Thoracic aorta (tissue), 2 donors: ENCODE measurements at places on chromosomes 7 and 10. TPM values are rescaled to one million over a fixed set of nuclear protein-coding genes. Genes with fewer than 3 reads are reported as not detected.

SPDYE6 gene
- not detected for total RNA-seq

EFCAB10 gene
- total RNA-seq = not detected

LIMK1 gene
- total RNA-seq = 19.9 TPM

MRLN gene
- not detected for total RNA-seq

SLC26A5 gene
- total RNA-seq = not detected

ITGB8 gene
- 11.9 TPM for total RNA-seq

ADIRF gene
- total RNA-seq = 318 TPM

CTAGE4 gene
- 1.6 TPM for total RNA-seq

SLF2 gene
- 14.6 TPM for total RNA-seq

TAS2R4 gene
- total RNA-seq = 0.81 TPM

NRG3 gene
- 0.41 TPM for total RNA-seq

CABCOCO1 gene
- not detected for total RNA-seq

ASCC1 gene
- 30.3 TPM for total RNA-seq

LOXL4 gene
- total RNA-seq = 24.5 TPM

ITIH5 gene
- total RNA-seq = 15.9 TPM

ZNF485 gene
- not detected for total RNA-seq

SDK1 gene
- 29.2 TPM for total RNA-seq

C7orf57 gene
- not detected for total RNA-seq
